ENCODE measurements at places on chromosomes 4 and X.

- no peak for DNase-seq
These were observed 67.5 kb downstream of the FBXL5 start for GRCh38 chr4:15587649-15588048.

DNA sequence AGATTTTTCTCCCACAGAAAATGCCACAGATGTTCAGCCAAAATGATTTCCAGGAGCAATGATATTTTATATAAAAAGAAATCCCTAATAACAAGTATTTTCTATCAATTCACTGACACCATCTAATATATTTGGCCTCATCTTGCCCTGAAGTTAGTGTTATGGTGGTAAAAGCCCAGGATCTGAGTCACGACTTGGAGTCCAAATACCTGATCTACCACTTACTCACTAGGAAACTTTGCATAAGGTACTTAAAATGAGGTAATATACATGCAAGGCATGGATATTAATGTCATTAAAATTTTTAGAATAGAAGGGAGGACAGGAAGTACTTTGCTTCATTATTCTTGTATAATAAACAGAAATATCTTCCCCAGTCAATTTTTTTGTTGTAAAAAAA, 16.3 kb downstream of the PPP3CA start:
- peak; percentile 11 for DNase-seq

GRCh38 chrX:54473993-54474859, 21.8 kb downstream of the FGD1 start:
- no peak for DNase-seq

GRCh38 chrX:96140796-96141195, 543.8 kb upstream of the DIAPH2 start:
- DNase-seq = no peak

DNA sequence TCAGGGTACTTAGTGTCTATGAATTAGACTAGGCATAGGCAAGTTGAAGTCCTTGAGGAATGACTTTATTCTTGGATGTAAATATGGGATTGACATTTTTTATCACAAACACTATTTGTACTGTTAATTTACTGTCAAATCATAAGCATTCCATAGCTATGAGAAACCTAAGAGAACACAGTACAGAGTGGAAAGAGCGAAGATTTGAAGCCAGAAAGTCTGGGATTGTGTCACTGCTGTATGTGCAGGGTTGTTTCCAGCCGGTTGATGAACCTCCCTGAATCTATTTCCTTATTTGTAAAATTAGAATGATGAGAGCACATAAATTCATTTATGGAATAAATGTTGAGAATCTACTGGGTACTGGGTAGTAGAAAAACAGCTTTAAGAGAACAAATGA, 14.4 kb upstream of the KLHL5 start:
- DNase-seq = peak; percentile 45

DNA sequence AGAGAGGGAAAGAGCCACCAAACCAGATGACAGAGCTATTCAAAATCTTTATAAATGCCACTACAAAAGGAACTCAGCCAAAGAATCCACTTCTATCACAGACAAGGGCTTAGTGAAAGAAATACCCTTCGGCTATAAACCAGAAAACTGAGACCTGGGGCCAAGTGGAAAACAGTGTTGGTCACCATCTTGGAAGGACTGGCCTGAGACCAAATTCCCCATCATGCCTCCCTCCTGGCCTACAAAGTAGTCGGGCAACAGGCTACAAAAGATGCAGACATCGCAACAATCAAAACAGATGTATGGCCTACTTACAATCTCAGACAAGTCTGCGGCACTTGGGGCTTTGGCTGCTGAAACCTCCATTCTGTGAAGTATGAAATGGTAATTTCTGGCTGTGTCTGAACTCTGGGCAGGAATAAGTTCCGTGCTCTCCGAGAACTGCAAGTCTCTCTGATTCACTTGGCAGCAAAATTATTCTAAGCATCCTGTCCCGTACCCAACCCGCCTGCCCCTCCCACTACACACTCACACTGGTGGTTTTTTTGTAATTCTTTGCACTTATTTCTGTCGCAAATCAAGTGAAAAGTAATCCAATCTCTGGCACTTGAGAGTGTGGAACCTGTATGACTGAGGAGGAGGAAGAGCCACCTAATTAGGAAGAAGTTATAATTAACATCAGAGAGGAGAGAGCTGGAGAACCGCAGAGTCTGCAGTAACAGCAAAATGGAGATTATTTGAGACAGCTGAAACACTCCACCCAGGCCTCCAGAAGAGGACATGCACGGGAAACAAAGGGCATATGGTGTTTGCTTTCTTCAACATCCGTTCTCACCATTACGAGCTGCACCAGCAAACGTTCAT, 87.8 kb downstream of the SH3KBP1 start:
- DNase-seq = peak; percentile 6

GRCh38 chr4:166039822-166040221, 166.8 kb downstream of the TLL1 start:
- DNase-seq = no peak

DNA sequence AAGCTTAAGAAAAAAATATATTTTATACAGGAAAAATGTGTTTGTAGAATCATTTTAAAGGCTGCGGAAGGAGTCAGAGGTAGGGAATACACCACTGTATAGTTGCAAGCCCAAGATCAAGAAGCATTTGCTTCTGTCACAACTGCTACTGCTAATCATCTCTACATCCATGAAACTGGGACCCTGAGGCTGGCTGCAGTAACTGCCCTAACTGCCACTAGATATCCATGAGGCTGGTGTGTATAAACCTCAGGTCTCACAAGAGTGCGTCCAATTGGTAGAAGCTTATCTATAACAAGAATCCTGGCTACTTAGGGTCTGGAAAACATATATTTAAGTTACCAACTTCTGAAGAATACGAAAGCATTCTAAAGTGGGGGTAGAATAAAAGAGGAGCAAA, 69.1 kb downstream of the RXFP1 start:
- no peak for DNase-seq

DNA sequence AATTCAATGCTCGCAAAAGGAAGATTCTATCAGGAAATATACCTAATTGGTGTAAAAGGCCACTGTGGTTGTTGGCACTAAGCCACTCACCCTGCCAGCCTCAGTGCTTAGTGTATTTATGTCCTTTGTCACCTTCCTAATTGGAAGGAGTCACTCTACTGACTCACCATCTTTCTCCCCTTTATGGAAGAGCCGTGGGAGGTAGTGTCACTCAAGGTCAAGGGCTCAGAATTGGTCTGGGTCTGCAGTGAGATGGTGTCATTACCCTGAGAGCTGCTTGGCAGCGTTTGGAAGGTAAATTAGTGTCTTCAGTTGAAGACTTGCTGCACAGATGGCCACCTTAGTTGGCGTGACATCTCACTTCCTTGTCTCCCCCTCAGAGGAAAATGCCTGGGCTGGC, 41.7 kb upstream of the CDKN2AIP start:
- peak; percentile 13 for DNase-seq

- DNase-seq = peak; percentile 77
These were observed at the start of gene TMEM47 for GRCh38 chrX:34656842-34657725. Gene TMEM47 (minus strand): TSS chrX:34657285. CDS start chrX:34657029, 256 bp downstream.

DNA sequence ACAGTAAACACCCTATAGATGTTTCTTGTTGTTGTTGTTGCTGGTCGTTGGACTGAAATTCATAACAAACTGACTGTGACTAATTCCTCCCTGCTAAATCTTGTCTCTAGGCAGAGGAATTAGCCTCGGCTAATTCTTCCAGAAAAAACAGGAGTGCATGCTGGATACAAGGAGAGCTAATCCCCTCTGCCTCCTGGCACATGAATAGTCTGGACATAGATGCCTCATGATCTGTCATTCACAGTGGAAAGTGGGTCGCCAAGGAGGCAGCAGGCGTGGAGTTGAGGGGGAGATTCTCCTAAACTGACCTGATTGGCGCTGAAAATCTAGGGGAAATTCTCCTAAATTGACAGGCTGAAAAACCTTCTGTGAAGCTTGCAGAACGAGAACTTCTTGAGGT, 220.1 kb downstream of the DCTD start:
- no peak for DNase-seq

DNA sequence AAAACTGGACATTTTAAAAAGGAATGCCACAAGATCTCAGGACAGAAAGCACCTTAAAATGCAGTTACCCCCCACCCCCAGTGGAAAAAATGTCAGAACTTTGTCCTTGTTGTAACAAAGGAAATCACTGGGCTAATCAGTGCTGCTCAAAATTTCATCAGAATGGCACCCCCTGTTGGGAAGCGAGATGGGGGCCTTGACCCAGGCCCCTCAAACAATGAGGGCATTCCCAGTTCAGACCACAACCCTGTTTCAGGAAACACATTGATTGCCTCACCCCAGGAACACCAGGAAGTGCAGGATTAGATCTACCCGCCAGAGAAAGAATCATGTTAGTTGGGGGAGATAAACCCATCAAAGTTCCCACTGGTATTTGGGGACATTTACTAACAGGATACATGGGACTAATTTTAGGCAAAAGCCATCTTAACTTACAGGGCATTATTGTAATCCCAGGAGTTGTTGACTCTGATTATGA, 16.4 kb downstream of the SPIN2B start:
- DNase-seq = no peak
